Spinal cord (tissue), 10 donors: ENCODE measurements at places on chromosomes 6 and 20. TPM values are rescaled to one million over a fixed set of nuclear protein-coding genes. Genes with fewer than 3 reads are reported as not detected.

The ACTL10 gene
- 0.77 TPM for total RNA-seq

The IL20RA gene
- total RNA-seq: 1.3 TPM

The CALHM6 gene
- 6.7 TPM for total RNA-seq

GRCh38 chr6:107585815-107586435 is 96.0 kb downstream of the SOBP start:
- DNase-seq: peak; percentile 95

The ZBTB2 gene
- 8.9 TPM for total RNA-seq

The CAP2 gene
- total RNA-seq: 9.0 TPM

- DNase-seq: no peak
Observed at GRCh38 chr6:89680150-89680549, 41.6 kb upstream of the LYRM2 start.

DNA sequence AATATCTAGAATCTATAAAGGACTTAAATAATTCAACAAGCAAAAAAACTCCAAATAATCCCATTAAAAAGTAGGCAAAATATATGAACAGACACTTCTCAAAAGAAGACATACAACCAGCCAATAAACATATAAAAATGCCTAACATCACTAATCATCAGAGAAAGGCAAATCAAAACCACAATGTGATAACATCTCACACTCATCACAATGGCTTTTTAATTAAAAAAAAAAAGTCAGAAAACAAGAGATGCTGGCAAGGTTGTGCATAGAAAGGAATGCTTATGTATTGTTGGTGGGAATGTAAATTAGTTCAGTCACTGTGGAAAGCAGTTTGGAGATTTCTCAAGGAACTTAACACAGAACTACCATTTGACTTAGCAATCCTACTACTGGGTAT is 979.6 kb upstream of the MAP3K7 start:
- DNase-seq: no peak

- no peak for DNase-seq
Observed at GRCh38 chr20:38432292-38432691, 2.8 kb downstream of the SNHG17 start.

DNA sequence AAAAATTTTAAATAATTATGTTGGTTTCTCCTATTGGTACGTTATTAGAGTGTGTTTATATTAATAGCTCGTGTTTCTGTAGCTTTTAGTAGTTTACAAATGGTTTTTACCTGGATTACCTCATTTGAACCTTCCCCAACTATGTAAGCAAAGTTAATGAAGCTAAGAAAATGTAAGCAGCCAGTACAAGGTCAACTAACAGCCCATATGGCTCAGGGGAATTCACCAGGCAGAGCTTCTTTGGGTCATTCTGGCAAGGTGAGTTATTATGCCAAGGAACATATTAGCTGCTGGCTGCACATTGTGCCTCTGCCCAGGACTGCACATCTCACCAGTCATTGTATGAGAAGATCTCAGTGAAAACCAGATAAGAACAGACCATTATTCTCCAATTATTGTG is 27.0 kb upstream of the MARCKS start:
- DNase-seq: no peak

DNA sequence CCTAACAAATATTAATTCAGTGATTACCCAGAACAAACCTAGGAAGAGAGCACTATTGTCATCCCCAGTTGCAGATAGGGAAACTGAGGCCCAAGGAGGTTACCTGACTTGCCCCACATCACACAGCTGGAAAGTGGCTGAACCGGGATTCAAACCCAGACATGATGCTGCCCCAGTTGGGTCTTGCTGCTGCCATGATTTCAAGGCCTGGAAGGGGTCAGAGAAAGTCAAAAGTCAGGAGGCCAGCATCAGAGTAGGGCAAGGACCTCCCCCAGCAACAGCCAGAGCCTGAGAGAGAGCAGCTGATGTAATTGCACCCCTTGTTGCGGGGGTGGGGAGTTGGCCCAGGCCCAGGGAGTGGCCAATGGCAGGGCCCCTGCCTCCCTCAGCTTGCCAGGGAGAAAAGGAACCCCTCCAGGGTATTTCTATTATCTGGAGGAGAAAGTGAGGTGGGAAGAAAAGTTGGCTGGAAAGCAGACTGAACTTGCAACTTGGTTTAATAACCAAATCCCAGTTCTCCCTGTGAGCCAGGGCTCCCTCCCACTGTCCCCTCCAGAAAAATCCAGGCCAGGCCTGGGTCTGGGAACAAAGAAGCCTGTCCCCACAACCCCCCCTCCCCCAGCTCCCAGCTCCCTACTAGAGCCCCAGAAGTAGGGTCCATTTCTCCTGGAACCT is 83.6 kb downstream of the MRPL14 start:
- DNase-seq: peak; percentile 41
